ENCODE measurements at places on chromosomes 6 and 20.

- no peak for DNase-seq
Observed at GRCh38 chr20:41475503-41475902, 108.9 kb upstream of the EMILIN3 start.

DNA sequence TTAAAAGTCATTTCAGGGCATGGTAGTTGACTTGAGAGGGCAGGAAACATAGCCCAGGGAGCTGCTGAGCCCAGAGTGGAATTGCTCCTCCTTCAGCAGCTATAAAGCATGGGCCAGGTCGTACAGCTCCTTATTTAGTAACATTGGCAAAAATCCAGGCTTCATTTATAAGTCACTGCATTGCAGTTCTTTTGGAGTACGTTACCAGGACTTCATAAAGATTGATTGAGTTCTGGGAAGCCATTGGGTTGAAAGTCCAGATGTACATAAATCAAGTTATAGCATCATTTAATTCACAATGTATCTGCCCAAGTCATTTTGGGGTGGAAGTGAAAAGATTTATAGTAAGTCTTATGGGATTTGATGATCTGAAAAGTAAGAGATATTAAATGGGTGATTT is 53.0 kb upstream of the ANKEF1 start:
- no peak for DNase-seq

DNA sequence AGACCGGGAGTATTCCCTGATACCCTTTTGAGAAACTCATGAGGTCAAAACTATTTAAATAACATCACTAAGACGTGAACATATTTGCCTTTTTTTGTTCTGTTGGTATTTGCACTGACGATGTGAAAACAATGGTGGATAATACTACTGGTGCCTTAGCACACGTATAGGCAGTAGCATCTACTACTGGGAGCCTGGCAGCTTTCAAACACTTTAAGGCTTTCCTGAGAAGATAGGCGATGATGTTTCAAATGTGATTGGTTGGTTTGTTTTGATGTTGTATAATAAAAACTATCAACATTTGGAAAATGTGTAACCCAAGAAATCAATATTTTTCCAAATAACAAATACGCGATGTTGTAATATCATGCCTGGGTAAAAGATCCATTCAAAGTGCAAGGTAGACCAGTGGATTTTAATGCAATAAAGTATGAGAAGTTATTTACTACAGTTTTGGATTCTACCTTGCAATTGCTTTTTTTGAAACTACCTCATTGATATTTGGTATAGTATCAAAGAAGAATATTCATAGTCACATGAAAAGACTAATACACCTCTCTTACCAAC is 166.2 kb downstream of the FRK start:
- no peak for DNase-seq

- DNase-seq = no peak
Observed at GRCh38 chr6:53658992-53659391, 6.6 kb downstream of the KLHL31 start.

Measured in NCI-H345 (cell line).